ENCODE measurements at places on chromosomes 3 and 15.
A peak's percentile ranks its signal among the peaks of the same experiment; 100 is the strongest.

GRCh38 chr3:194687638-194688199, 2.0 kb downstream of the FAM43A start:
- peak; percentile 85 for DNase-seq

DNA sequence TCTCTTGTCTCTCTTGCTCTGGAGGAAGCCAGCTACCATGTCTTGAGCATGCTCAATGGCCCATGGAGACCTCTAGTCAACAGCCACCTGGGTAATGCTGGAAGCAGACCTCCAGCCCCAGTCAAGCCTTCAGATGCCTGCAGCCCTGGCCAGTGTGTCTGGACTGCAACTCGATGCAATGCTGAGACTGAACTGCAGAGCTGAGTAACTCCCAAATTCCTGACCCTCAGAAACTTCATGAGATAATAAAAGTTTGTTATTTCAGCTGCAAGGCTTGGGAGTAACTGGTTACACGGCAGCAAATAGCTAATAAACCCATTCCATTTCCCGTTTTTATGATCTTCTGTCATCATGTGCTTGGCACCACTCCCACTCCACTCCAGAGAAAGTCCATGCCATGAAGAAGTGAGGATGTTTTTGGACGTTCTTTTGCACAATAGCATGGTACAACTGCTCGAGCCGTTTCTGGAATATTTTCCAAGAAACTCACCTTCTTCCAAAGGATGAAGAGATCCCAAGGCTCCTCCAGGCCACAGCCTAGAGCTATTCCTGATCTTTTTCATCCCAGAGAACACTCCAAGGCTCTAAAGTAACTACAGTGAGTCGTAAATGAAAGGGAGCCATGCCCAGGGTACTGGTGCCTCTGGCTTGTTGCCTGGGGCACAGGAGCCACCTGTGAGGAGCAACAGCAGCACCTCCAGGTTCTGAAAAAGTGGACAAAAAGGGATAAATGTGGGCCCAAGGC, 72.0 kb upstream of the KLF13 start:
- DNase-seq: no peak

DNA sequence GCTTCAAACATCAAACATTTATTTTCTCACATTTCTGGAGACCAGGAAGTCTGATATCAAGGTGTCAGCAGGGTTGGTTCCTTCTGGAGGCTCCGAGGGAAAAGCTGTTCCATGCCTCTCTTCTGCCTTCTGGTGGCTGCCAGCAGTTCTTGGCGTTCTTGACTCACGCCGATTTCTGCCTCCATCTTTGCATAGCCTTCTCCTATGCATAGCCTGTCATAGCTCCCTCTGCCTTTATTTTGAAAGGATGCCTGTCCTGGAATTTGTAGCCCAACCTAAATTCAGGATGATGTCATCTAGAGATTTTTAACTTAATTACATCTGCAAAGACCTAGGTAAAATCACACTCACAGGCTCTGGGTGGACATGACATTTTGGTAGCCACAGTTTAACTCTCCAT, 70.4 kb downstream of the RGMA start:
- no peak for DNase-seq

- no peak for DNase-seq
Measured at GRCh38 chr15:35557544-35557943, 11.6 kb upstream of the DPH6 start.

- DNase-seq: no peak
Measured at GRCh38 chr15:35293353-35294130, 208.4 kb upstream of the NANOGP8 start.

- DNase-seq: no peak
Measured at GRCh38 chr15:66947471-66947870, 117.9 kb upstream of the SMAD3 start.

- no peak for DNase-seq
Measured at GRCh38 chr3:3080309-3080708, 29.9 kb downstream of the IL5RA start.

DNA sequence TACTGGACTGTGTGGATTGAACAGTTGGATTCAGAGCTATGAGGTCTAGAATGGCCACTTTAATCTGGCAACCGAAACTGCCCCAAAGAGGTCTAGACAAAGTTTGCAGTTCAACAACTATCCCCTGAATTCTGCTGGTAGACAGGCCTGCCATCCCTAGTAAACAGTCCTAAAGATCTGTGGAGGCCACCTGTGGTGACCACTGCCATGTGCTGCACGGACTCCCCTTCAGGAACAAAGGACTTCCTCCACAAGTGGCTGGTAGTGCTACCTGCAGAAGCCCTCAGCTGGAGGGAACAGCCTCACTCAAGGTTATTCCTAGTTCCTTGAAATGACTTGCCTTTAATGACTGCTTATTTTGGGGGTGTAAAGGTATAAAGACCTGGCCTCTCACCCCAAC, 6.1 kb downstream of the TNFAIP8L3 start:
- DNase-seq: no peak

- DNase-seq: no peak
Measured at GRCh38 chr3:24507776-24508422, 13.2 kb upstream of the THRB start.

DNA sequence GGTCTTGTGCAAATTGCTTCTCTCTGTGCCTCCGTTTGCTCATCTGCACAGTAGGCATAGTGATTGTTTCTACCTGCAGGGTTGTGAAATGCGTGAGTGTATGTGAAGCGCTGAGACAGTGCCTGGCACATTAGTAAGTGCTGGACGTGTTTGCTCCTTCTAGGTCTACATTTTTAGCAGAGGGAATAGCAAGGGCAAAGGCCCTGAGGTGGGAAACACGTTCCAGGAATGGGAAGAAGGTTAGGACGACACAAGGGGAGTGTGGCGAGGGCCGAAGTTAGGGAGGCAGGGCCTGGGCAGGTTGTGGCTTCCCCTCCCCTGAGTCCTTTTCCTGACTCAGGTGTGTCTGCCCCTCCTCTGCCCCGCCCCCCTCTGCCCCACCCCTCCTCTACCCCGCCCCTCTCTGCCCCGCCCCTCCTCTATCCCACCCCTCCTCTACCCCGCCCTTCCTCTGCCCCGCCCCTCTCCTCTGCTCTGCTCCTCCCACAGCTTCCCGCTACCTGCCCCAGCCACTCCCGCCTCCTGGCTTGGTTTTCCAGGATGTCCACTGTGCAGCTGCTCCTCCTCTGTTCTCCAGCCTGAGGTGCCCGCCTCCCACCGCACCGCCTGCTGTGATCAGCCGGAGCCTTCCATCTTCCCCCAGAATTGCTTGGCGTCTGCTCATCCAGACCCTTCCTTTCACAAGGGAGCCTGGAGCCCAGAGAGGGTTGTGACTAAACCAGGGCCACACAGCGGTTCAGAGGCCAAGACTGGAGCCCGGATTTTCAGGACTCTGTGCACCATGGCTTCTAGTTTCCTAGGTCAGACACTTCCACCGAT, 31.1 kb upstream of the SMAD6 start:
- no peak for DNase-seq

DNA sequence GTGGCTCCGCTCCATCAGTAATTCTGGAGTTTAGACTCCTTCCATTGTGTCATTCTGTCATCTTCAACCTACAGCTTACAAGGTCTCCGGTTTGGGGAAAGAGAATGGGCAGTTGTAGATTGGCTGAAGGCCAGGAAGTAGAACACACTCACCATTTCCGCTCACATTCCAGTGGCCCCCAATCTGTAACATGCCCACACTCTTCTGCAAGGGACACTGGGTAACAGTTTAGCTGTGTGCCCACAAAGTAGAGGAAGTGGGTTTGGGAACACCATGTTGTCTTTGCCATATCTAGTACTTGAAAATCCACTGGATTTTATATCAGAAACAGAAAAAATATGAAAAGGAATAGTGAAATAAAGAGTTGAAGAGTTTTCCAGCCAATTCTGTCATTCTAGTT, 153.5 kb downstream of the SV2B start:
- no peak for DNase-seq

GRCh38 chr3:143859465-143860203, 11.4 kb upstream of the SLC9A9 start:
- no peak for DNase-seq

DNA sequence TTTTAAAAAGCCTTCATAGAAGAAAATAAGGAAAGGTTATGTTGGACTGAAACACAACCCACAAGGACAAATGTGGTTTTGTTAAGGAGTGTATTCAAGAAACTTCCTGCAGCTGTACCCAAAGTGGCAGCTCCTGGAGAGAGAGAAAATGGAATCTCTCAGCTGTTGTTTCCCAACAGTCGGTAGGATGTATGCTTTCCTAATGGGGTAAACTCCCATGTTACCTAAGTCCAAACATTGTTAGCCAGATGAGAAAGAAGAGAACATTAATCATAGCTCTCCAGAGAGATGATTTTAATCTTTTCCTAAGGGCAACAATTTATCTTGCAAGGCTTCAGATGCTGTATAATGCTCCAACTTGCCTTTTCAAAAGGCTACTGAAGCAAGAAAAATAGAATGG, 22.6 kb upstream of the TEX9 start:
- no peak for DNase-seq

- DNase-seq: peak; percentile 89
Measured at GRCh38 chr3:53045518-53046170, at the start of gene SFMBT1. Gene SFMBT1 (minus strand): TSS chr3:53046073. CDS start chr3:52969128, 76,945 bp downstream.

DNA sequence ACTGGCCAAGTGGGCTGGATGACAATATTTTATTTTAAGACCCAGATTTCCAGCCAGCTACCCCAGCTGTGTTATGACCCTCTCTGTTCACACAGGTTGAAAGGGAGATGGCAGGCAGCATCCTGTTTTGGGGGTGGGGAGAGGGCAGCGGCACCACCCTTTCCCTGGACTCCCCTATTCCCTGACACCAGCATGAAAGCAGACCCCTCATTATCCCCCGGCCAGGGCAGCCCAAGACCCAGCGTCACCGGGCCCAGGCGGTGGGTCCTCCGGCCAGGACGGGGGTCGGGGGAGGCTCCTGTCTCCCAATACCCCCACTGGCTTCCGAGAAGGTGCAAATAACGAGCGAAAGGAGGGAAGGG, 127.6 kb upstream of the MEF2A start:
- DNase-seq: no peak

DNA sequence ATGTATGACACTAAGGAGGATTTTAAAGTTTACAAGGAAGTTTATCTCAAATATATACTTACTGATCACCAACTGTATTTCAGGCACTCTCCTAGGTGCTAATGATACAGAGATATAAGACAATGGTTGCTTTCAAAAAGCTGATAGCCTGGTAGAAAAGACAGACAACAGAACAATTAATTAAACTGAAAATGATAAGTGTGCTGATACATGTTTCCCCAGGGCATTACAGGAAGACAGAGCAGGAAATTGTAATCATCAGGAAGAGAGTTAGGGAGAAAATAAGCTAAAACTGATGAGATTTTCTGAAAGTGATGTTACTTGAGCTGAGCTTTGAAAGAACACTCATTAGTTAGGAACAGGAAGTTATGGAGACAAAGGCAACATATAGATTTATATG, 229.7 kb downstream of the RSRC1 start:
- no peak for DNase-seq
